ENCODE measurements at places on chromosomes 4 and X. TPM values are rescaled to one million over a fixed set of nuclear protein-coding genes. Genes with fewer than 3 reads are reported as not detected.

Gene ENAM
- not detected for polyA plus RNA-seq

Gene PAGE5
- not detected for polyA plus RNA-seq

Gene STARD8
- polyA plus RNA-seq, result 0.75 TPM

Gene FABP2
- polyA plus RNA-seq, result not detected

Gene GAGE12J
- not detected for polyA plus RNA-seq

Gene MAGEC2
- polyA plus RNA-seq, result not detected

Measured in esophagus (tissue), 2 donors.